ENCODE measurements at places on chromosomes 13 and 19.

DNA sequence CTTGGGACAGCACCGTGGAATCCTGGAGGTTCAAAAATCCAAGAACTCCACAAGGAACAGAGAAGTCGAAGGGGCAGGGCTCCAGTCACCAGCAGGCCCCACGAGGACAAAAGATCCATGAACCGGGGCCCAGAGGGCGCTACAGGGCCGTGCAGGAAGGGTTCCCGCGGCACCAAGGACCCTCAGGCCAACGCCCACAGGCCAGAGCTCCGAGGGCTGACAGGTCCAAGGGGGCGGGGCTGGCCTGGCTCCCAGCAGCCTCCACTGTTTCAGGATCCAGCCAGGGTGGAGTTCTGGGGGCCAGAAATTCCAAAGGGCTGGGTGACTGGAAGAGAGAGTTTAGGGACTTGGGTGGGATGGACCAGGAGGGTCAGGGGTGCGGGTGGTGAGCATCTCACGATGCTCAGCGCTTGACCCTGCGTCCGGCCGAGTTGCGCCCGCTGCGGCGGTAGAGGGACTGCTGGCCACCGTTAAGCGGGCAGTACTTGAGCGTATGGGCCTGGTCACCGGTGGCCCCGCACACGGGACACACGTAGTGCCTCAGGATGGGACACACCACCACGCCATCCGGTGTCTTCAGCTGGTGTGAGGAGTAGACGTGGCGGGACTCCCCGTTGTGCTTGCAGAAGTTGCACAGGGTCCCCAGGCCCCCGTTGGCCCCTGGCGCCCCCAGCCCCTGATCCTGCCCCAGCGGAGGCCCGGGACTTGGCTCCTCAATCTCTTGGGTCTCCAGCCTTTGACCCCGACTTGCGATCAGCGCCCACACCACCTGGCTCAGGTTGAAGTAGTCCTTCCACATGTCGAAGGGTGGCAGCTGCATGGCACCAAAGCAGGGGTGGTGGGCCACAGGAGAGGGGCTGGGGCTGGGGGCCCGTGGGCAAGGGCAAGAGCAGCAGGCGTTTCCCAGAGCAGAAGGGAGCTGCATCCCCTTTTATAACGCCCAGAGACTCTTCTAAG is at the start of gene NANOS2:
TSS of gene NANOS2 (minus strand) at position 905 of the 957 bp plus-strand sequence. CDS start at position 820, 85 bp downstream.
- DNase-seq: no peak

DNA sequence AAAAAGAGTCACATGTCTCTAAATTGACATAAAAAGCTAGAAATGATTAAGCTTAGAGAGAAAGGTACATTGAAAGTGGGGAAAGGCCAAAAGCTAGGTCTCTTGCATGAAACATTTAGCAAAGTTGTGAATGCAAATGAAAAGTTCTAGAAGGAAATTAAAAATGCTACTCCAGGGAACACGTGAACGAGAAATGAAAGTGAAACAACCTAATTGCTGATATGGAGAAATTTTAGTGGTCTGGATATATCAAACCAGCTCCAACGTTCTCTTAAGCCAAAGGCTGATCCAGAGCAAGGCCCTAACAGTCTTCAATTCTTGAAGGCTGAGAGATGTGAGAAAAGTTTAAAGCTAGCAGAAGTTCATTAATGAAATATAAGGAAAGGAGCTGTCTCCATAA is 419.8 kb downstream of the SLITRK6 start:
- DNase-seq: no peak

DNA sequence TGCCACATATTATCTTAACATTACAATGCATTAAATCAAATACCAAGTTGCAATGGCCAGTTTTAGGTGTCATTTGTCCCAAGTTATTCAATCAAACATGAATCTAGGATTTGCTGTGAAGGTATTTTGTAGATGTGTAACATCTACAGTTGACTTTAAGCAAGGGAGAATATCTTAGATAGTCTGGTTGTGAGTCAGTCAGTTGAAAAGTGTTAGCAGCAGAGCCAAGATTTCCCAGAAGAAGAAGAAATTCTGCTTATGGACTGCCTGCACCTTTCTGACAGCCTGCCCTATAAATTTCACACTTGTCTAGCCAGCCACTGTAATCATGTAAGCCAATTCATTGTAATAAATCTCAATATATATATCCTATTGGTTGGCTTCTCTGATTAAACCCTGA is 41.3 kb upstream of the INTS6 start:
- DNase-seq: no peak

- DNase-seq: no peak
Observed at GRCh38 chr13:32902874-32903273, 113.3 kb upstream of the KL start.

DNA sequence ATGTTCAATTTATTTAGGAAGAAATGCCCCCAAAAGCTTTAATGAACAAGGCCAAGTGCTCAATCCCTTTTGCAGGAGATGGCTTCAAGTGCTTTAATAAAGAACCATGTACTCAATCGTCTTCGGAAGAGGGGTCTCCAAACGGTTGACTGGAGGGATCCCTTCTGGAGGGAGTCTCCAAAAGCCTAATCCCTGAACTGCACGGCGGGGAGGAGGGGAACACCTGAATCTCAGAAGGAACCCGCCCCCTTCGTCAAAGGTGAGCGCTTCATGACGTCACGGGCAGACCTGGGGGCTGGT is 505 bp downstream of the PAF1 start:
- no peak for DNase-seq

DNA sequence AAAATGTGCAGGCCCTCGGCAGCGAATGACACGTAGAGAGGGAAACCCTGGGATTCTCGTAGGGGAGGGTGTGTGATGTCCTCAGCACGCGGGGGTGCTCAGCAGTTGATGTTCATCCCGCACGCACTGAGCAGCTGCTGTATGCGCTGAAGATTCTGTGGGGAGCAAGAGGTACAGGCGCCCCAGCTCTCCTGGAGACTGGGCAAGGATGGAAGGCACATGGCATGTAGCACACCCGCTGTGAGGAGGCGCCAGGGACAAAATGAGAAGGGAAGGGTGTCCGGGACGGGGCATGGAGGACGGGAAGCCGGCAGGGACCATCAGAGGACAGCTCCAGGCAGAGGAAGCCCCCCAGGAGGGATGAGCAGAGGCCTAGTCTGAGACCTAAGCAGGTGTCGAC is 15.4 kb downstream of the ATP11A start:
- no peak for DNase-seq

- DNase-seq: no peak
Observed at GRCh38 chr19:33291623-33292534, 10.5 kb downstream of the CEBPA start.

- DNase-seq: no peak
Observed at GRCh38 chr13:30266756-30267155, 40.6 kb downstream of the KATNAL1 start.

DNA sequence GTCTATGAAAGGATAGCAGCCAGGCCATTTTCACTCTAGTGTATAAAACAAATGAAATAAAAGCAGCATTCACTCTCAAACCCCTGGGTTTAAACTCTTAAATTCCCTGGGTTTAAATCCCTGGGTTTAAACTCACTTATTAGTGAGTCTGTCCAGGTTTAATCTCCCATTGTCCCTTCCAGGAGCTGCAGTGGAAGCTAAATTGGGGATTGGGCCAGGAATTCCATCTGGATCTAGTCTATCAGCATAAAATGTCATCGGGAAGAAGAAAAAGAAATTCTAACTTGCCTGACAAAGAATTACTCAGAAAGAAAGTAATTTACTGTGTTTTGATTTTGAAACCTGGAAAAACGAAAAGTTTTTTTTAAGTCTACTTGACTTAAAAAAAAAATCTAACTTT is 54.8 kb downstream of the FRY start:
- no peak for DNase-seq

DNA sequence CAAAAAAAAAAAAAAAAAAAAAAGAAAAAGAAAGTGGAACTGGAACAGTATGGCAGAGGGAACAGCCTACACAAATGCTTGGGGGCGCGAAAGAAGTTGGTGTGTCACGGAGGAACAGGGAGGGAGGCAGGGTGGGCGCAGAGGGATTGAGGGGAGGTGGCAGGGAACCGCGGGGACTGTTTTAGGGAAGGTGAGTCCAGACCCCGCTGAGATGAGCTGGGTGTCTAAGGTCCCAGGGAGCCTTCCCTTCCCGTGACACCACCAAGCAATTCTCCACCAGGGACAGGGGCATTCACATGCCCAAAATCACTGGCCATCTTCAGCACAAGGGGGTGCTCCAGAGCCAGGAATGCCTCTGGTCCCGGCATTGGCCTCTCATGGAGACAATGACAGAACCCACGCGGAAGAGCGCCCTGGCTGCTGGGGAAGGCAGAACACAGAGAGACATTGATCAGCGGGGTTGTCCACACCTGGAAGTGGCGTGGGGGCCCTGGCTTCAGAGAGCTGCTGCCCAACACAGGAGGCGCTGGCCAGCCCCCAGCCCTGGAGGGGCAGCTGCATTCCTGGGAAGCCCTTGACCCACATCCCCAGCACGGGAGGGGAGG is 6.9 kb downstream of the PEAK3 start:
- peak; percentile 82 for DNase-seq

- DNase-seq: no peak
Observed at GRCh38 chr19:14632286-14632685, 42.4 kb downstream of the ADGRE3 start.

- DNase-seq: no peak
Observed at GRCh38 chr13:26133851-26134250, 82.0 kb upstream of the SHISA2 start.

GRCh38 chr13:109781384-109782065 is 4.9 kb downstream of the IRS2 start:
- no peak for DNase-seq

DNA sequence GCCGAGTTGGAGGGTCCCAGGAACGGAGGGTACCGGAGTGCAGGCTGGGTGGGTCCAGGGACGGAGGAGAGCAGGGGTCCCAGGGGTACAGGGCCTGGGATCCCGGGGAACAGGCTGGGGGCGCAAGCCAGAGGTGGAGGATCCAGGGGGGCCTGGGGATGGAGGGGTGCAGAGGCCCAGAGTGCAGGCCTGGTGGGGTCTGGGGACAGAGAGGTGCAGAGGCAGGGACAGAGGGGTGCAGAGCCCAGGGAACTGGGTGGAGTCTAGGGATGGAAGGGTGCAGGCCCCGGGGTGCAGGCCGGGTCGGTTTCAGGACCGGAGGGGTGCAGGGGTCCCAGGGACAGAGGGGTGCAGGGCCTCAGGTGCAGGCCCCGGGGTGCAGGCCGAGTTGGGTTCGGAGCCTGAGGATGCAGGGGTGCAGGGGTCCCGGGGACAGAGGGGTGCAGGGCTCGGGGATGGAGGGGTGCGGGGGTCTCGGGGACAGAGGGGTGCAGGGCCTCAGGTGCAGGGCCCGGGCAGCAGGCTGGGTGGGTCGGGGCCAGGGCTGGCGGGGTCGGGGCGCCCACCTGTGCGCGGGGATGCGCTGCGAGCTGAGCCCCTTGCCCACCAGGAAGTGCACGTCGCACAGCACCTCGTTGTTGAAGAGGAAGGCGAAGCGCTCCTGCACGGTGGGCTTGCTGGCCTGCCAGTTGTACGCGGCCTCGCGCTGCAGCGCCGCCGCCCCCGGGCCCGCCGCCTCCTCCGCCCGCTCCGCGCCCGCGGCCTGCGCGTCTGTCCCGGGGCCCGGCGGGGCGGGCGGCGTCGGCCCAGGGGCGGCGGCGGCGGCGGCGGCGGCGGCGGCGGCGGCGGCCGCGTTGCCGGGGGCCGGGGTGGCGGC is 545 bp downstream of the BTBD2 start:
- no peak for DNase-seq

GRCh38 chr19:55493052-55493644 is 4.9 kb downstream of the SSC5D start:
- DNase-seq: no peak

DNA sequence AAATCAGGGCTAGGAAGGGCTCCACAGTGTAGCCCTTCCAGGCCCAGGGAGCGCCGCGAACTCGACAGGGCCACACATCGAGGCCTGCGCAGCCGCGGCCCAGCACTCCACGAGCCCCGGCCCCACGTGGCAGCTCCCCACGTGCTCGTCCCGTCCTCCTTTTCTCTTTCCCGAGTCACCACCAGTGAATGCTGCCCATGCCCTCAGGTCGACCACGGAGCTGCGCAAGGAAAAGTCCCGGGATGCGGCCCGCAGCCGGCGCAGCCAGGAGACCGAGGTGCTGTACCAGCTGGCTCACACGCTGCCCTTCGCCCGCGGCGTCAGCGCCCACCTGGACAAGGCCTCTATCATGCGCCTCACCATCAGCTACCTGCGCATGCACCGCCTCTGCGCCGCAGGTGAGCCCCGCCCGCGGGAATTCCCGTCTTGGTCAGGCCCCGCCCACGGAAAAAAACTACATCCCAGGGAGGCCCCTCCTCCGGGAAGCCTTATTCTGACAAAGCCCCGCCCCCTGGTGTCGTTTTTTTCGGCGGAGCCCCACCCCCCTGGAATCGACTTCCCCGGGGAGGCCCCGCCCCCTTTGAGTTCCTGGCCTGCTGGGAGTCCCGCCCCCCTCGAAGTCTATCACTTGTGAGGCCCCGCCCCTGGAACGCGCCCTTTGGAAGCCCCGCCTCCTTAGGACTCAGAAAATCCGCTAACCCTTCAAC is 7.0 kb downstream of the HIF3A start:
- DNase-seq: peak; percentile 55

GRCh38 chr19:13060964-13061927 is 41.4 kb downstream of the LYL1 start:
- DNase-seq: peak; percentile 79

DNA sequence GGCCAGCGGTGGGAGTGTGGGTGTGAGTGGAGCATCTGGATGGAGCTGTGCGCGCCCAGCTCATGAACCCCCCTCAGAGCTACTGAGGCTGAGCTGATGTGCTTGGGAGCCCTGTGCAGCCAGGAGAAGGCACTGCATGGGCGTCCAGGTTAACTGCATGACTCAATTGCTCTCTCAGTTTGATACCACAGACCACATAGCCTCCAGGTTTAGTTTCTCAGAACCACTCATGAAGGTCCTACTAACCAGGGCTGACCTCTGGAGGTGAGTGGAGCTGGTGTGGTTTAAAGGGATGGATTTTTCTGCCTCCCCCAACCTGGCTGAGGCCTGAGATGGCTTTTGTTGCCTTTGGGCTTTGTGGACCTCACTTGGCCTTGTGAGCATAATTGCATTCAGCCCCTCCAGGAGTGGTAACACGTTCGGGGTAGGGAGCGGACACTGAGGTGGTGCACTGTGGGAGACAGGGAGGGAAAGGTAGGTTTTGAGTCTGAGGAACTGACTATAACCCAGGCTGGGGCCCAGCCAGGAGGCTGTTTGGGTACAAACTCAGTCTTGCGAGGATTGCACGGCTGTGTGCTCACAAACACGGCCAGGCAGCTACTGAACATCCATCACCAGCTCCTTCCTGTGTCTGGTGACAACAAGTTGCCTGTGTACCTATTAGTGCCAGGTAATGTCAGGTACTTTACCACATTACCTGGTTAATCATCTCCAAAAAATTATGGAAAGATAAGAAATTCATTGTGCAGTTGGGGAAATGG is 97.5 kb downstream of the RGCC start:
- no peak for DNase-seq
